ENCODE measurements at places on chromosomes 4 and X. TPM values are rescaled to one million over a fixed set of nuclear protein-coding genes. Genes with fewer than 3 reads are reported as not detected.

DNA sequence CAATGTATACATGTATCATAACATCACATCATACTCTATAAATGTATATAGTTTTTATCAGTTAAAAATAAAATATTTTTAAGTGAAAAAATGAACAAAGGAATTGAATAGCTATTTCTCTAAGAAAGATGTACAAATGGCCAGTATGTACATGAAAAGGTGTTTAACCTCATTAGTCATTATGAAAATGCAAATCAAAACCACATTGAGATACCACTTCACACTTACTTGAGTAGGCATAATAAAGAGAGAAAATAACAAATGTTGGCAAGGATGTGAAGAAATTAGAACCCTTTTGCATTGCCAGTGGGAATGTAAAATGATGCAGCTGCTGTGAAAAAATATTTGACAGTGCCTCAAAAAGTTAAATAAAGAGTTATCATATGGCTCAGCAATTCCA, 95.5 kb downstream of the IRS4 start:
- no peak for DNase-seq

MAGEA2B gene
- total RNA-seq: not detected

ARHGEF6 gene
- total RNA-seq: 45.7 TPM

DNA sequence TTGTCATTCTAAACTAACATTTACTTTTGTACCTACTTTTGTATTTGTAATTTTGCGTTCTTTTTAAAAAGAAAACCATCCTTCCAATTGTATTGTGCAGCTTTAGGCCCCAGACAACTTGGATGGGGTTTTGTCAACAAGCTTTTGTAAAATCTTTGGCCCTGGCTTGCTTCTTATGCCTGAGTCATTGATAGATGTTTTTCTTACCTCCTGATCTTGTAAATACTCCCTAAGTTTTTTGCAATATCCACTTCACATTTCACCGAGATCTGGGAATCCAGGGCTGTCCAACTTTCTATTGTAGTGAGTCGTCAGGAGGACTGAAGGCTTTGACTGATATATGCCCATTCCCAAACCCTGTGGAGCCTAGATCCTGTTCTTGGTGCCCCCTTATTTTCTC, 126.9 kb upstream of the GUCY1A1 start:
- DNase-seq: no peak

DNA sequence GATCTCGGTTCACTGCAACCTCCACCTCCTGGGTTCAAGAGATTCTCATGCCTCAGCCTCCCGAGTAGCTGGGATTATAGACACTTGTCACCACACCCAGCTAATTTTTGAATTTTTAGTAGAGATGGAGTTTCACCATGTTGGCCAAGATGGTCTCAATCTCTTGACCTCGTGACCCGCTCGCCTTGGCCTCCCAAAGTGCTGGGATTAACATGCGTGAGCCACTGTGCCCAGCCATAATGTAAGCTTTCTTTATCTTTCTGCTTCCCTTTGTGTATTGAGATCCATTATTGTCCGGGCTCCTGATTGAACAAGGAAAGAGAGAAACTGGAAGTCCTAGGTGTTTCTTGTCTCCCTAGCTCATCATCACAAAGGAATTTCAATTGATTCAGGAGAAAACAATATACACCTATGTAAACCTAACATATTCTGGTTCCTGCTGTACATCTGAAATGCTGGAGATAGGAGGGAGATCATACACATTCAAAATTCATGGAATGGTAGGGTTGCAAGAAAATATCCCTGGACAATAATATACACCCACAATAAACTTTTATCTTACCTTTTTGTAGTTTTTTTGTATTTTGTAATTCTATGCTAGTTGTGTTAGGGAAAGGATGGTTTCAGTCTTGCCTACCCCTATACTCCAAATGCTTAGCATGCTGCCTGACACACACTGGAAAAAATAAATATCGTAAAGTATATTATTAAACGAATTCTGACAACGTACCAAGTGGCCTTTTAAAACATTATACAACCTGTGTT, 194.4 kb upstream of the HS3ST1 start:
- no peak for DNase-seq

DNA sequence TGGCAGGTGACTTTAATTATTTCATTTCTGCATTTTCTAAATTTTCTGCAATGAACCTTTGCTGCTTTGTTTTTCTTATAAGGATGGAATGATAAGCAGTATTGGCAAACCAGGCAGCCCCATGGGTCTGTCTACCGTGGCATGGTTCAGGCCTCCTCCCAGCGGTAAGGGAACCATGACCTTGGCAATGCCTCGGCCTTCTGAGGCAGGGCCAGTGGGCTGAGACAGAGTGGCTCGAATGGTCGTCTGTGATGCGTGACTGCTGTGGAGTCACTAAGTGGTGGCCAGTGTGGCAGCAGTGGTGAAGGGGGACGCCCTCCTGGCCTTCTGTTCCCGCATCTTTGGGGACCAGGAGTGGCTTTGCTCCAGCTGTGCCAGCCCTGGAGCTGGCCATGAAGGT, 43.6 kb upstream of the GRPEL1 start:
- no peak for DNase-seq
